Activated T-cell treated with anti-CD3 and anti-CD28 coated beads for 48 hours (primary cell): ENCODE measurements at places on chromosomes 6 and 20.

GRCh38 chr6:71908162-71908765 lies 21.9 kb downstream of the RIMS1 start:
- DNase-seq: no peak

DNA sequence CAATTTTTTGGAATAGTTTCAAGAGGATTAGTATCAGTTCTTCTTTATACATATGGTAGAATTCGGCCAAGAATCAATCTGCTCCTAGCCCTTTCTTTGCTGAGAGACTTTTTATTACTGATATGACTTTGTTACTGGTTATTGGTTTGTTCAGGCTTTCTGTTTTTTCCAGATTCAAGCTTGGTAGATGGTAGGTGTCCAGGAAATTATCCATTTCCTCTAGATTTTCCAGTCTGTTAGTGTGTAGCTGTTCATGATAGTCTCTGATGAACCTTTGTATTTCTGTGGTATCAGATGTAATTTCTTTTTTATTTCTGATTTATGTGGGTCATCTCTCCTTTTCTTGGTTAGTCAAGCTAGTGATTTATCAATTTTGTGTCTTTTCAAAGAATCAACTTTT lies 167.6 kb downstream of the GMDS start:
- no peak for DNase-seq

GRCh38 chr6:3053231-3053508 lies 15.1 kb upstream of the RIPK1 start:
- no peak for DNase-seq

GRCh38 chr6:110067837-110068591 lies 89.9 kb downstream of the GPR6 start:
- DNase-seq: no peak

GRCh38 chr6:16466800-16467553 lies 228.6 kb downstream of the GMPR start:
- no peak for DNase-seq

DNA sequence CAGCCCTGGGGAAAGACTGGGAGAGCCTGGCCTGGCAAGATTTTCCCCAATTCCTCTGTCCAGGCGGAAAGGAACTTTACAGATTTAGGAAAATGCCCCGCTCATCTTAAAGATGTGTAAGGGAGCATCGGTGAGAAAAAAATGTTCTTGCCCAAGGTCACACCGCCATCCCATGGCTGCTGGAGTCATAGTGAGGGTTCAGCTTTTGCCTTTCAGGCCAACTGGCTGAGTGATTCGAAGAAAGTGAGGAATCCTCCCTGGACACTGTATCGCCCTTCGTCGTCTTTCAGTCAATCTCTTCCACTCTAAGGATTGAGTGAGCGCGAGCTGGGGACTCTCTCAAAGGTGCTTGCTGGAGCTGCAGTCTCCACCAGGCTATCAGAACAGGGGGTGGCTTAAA lies 1.4 kb downstream of the WFDC2 start:
- no peak for DNase-seq

DNA sequence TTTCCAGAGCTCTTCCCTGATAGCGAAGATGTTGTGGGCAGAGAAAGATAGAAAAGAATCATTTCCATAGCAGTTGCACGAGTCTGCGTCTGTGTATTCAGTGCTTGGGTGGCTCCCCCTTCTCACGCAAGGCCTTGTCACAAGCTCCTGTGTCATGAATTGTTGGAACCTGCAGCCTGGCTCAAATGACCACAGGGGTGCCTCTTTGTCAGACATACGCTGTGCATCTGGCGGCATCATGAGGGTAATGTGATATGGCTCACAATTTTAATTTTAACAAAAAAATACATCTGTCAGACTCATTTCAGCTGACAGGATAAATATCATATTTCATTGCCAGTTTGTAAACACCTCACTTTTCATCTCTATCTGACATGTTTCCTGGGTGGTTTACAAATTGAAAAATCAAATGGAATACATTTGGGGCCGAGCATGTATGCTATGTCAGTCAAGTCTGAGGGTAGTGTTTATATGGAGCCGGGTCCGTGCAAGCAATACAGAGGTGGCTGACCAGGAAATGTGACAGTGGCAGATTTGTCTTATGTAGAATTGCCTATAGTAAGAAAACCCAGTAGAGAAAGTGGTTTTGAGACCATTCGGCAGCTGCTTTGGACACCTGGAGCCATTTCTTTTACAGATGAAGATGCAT lies 90.9 kb downstream of the CAP2 start:
- no peak for DNase-seq

- no peak for DNase-seq
Observed at GRCh38 chr20:59777331-59777725, 156.1 kb downstream of the SYCP2 start.

- DNase-seq: no peak
Observed at GRCh38 chr6:75504465-75505222, 11.0 kb upstream of the FILIP1 start.

DNA sequence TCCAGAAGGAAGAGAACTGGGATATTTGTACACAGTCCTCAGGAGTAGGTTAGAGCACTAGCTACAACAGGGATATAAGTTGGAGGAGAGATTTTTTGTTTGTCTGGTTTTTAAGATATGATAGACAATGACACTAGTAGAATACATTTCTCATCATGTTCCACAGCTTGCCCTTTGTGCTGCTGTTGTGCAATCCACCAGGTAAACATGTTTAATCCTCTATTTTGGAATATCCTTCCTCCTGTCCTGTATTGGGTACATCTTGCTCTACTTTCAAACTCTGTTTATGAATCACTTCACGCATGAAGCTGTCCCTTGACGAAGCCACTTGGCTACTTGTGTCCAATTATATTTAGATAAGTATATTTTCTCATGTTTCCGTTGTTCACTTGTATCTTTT lies 153.6 kb upstream of the TENT5A start:
- DNase-seq: no peak

GRCh38 chr6:87656857-87657256 lies 45.2 kb downstream of the AKIRIN2 start:
- DNase-seq: no peak

DNA sequence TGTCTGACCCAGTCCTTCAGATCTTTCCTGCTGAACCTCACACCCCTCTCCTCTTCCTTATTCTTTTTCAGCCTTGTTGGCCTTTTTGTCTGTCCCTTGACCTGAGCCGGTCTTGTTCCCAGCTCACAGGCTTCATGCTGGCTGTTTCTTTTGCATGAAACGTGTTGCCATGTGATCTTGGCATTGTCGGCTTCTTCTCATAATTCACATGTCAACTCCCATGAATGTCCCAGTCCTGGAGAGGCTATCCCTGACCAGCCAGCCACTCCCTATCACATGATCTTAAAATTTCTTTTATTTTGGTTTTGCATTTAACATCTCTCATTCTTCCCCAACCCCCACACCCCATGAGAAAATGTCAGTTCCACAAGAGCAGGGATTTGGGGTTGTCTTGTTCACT lies 131.2 kb upstream of the TSHZ2 start:
- no peak for DNase-seq

DNA sequence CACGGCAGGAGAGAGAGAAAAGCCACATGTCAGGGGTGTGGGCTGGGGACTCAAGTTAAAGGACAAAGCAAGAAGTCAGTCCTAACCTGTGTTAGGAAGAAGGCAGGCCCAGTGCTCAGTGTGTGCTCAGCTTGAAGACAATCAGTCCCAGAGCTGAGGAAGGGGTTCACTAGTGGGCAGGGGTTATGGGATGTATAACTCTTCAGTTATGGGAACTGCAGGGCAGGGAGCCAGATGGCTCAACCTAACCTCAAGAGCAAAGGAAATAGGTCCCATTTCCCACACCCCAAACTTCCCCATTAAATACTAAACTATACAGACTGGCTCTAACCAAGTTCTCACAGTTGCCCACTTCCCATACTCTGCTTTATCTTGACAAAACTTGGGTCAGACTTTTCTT lies 7.4 kb upstream of the SSTR4 start:
- DNase-seq: no peak

DNA sequence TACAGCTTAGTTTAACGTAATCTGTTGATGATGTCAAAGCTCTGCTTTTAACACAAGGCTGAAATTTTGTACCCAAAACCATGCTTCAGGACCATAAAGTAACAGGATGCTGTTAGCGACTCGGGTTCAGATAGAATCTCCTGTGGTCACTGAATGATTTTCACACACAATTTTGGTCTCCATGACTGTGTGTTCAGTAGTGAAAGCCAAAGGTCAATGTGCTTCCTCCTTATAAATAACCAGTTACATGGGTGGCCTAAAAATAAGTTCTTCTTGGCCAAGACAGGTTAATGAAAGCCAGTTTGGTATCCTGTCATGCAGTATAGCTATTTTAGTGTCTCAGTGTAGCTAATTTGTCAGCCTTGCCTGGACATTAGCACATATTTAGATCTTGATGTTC lies 19.1 kb upstream of the LOC128125822 start:
- DNase-seq: no peak

DNA sequence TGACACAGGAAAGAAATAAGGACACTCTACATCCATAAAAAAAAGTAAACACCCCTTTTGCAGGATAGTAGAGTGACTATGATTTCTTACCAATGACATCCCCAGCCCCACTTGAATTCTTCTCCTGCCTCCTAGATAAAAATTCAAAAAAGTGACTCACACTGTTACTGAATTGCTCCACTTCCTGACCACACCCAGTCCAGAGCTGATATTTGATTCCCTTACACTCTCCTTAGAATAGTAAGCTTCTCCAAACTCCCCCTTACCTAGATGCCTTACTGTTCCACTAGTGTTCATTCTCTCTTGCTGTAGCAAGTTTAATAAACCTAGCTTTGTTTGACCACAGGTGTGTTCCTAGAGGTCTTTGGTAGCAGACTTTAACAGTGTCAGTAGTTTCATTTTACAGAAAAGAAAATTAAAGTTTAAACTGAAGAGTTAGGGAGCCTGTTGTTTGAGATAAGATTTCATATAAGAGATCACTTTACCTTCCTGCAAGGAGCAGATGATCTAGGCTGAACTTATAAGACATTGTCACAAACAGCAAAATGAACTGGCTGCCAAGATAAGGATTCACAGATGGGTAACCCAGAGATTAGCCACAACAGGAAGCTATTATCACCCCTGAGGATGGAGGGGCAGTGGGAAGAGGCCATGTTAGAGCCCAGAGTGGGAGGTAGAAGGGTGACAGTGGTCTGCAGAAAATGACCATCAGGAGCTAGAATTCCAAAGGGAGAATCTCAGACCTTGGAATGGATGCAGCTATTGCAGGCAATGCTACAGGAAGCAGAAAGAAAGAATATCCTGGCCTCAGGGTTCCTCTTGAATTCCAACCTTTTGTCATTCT lies 28.4 kb upstream of the BTN3A2 start:
- DNase-seq: no peak

- no peak for DNase-seq
Observed at GRCh38 chr20:40282541-40282940, 406.5 kb downstream of the MAFB start.

DNA sequence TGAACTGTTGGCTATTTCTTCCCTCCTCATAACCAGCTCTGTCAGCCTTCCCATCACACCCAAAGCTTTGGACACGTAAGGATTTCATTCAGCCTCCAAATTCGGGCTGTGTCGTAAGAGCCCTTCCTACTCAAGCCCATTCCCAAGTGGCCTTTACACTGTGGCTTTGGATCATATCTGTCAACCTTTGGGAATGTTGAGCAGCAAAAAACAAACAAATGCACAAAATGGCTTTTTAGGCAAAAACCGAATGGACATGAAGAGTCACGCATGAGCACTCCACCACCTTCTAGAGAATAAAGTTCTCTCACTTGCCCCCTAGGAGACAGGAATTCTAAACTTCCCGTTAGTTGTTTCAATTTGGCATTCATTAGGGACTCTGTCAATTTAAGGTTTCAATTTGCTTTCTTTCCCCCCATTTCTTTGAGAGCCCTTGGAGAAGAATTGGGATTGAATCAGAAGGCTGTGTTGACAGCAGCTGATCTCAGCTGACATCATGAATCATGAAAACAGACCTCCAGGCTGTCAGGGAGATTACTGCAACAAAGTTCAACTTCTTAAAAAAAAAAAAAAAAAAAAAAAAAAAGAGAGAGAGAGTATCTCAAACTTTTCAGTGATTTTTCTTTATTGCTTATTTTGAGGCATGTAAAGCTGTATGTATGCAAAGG lies 110.3 kb downstream of the BCAS1 start:
- no peak for DNase-seq

- DNase-seq: no peak
Observed at GRCh38 chr20:52572687-52573086, 381.1 kb upstream of the ZFP64 start.

- no peak for DNase-seq
Observed at GRCh38 chr6:84953111-84953755, 188.8 kb upstream of the TBX18 start.

- DNase-seq: no peak
Observed at GRCh38 chr20:41145821-41146620, 8.7 kb downstream of the PLCG1 start.

- DNase-seq: no peak
Observed at GRCh38 chr20:44279228-44279627, 31.8 kb downstream of the FITM2 start.

DNA sequence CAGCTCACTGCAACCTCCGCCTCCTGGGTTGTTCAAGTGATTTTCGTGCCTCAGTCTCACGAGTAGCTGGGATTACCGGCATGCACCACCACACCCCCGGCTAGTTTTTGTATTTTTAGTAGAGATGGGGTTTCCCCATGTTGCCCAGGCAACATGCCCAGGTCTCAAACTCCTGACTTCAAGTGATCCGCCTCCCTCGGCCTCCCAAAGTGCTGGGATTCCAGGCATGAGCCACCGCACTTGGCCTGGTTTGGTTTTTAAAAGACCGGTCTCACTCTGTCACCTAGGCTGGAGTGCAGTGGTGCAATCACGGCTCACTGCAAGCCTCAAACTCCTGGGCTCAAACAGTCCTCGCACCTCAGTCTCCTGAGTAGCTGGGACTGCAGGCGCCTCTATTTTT lies 40.1 kb downstream of the VSTM2L start:
- no peak for DNase-seq

- DNase-seq: no peak
Observed at GRCh38 chr6:110474500-110474899, 1.9 kb downstream of the SLC22A16 start.

DNA sequence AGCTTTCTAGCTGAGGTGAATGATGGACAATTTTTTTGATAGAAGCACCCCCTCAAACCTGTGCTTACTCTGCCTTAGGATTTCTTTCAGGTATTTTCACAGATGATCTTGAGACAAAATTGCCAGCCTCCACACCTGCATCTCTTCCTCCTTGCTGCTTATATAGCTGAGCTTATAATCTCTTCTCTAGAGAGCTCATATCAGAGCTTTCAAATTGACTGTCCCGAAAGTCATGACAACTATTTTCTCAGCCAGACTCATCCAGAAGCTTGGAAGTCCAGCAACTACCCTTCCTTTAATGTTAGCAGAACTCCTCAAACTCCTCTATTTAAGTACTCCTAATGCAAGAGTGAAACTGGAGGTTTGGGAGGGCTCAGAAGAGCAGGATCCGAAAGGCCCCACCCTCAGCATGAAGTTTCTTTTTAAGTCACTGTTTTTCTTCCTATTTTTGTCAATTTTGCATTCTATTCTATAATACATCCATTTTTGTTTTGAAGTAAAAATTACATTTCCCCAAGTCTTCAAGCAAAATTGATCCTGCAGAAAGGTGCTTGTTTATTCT lies 12.7 kb downstream of the CGA start:
- DNase-seq: no peak
